ENCODE measurements at places on chromosomes 4 and X. TPM values are rescaled to one million over a fixed set of nuclear protein-coding genes. Genes with fewer than 3 reads are reported as not detected.

The SORBS2 gene
- total RNA-seq, result 92.6 TPM

The NDNF gene
- total RNA-seq, result 0.67 TPM

The TRAM1L1 gene
- total RNA-seq, result 4.3 TPM

The FAM133A gene
- total RNA-seq, result 0.11 TPM

The ARHGEF6 gene
- total RNA-seq, result 0.42 TPM

The XIAP gene
- total RNA-seq, result 35.3 TPM

The P2RY8 gene
- not detected for total RNA-seq
